ENCODE measurements at places on chromosomes 12 and 14.

- no peak for DNase-seq
These were observed 112.2 kb downstream of the GPR135 start for GRCh38 chr14:59352961-59353360.

DNA sequence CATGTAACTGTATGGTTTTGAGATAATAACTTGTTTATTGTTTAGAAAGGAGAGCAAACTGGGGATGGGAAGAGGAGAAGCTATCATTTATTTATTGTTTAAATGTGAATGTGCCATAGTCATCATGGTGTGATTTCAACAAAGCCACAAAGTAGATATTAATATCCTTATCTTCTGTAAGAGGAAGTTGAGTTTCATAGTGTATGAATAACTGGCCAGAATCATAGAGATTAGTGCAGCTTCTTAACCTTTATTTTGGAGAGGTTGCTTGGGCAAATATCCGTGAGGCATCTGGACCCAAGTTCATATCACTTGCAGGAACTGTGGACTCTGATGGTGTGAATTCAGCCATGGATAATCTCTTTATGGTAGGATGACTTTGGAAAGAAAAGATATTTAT, 26.8 kb upstream of the LYZ start:
- no peak for DNase-seq

GRCh38 chr14:104094709-104095425, 9.4 kb downstream of the ASPG start:
- peak; percentile 39 for DNase-seq

GRCh38 chr12:57332646-57333312, 81.8 kb upstream of the STAC3 start:
- DNase-seq = no peak

GRCh38 chr12:94988471-94988870, 15.0 kb downstream of the NDUFA12 start:
- DNase-seq = no peak

- no peak for DNase-seq
These were observed 39.1 kb downstream of the ERH start for GRCh38 chr14:69358966-69359365.

DNA sequence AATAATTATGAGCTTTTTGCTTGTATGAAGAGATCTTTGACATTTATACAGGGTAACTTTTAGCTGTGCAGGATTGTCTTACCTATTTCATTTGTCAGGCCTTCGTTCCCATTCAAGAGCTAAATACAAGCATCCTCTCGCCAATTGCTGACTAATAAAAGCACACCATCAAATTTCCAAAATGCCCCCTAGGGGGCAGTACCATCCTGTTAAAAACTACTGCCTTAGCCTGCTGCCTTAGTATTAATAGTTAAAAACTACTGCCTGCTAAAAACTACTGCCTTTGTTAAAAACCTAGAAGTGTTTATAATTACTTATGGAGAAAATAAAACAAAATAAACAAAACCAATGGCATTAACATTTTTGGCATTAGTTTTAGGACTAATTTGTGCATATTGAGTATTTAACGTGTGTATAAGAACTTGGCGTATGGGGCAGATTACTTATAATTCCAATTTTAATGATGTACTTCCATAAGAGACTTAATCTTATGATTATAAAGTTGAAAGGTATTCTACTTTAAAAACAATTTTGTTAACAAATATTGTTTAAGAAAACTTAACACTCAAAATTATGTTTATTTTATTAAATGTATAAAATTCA, 3.0 kb upstream of the IFI27L2 start:
- peak; percentile 64 for DNase-seq

DNA sequence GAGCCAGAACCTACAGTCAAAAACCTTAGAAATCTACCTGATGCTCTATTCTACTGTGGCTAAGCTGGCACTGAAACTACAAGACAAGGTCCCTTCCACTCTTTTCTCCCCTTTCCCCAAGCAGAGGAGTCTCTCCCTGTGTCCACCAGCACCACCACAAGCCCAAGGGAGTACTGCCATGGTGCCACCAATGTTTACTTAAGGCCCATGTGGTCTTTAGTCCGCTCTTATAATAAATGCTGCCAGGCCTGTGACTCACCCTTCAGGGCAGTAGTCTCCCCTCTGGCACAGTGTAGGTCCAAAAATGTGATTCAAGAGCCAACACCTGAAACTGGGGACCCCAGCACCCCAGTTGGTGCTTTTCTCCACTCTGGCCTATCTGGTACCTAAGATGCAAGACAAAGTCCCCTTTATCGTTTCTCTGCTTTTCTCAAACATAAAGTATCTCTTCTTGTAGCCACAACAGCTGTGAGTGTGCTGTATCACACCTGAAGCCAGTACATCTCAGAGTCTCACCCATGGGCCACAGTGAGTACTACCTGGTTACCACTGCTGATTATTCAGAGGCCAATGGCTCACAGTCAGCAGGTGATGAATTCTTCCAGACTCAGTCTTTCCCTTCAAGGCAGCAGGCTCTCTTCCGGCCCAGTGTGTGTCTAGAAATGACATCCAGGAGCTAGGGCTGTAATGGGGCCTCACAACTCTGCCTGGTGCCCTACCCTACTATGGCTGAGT, 29.3 kb downstream of the SLC38A2 start:
- no peak for DNase-seq

- no peak for DNase-seq
These were observed 105.7 kb downstream of the CRADD start for GRCh38 chr12:93782853-93783252.

- DNase-seq = peak; percentile 78
These were observed 253.7 kb downstream of the MSRB3 start for GRCh38 chr12:65532162-65532561.

- DNase-seq = no peak
These were observed 18.3 kb upstream of the SLC35F4 start for GRCh38 chr14:57884175-57884574.

- DNase-seq = no peak
These were observed 297.0 kb downstream of the PCNX1 start for GRCh38 chr14:71204231-71204630.

DNA sequence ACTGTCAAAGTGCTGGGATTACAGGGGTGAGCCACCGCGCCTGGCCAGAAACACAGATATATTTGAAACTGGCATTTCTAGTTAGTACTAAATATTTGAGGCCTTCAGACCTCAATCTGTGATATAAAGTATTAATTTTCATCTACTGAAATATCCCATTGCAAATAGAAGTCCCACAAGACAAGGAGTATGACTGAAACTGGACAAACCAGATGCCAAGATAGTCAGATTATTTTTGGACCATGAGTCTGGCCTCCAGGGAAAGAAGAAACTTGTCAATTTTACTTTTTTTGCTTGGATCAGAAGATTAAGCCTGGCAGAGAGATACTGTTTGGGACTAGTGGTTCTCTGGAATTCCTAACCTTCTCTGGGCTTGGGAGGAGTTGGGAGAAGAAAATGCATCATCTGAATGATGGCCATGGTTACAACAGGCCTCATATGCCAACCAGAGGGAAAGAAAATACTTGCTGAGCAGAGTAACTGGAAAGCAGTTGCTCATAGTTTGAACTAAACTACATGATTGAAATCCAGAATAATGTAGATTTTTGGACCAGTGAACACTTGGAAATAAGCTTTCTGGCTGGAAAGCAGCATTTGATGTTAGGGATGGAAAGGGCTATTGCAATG, 2.9 kb upstream of the SMOC1 start:
- no peak for DNase-seq

GRCh38 chr12:101698800-101699347, 1.4 kb downstream of the CHPT1 start:
- no peak for DNase-seq

GRCh38 chr14:88667555-88668273, 104.9 kb downstream of the ZC3H14 start:
- DNase-seq = peak; percentile 41

- DNase-seq = no peak
These were observed 132.7 kb upstream of the EEA1 start for GRCh38 chr12:93061473-93062419.

GRCh38 chr14:96905065-96905464, 107.9 kb downstream of the VRK1 start:
- no peak for DNase-seq

GRCh38 chr14:67553547-67553946, 20.5 kb downstream of the PLEKHH1 start:
- no peak for DNase-seq

- no peak for DNase-seq
These were observed 552 bp downstream of the TAPBPL start for GRCh38 chr12:6452245-6452943.

GRCh38 chr14:37707716-37708115, 112.3 kb downstream of the TTC6 start:
- no peak for DNase-seq

GRCh38 chr14:38500125-38500524, 244.2 kb upstream of the CLEC14A start:
- DNase-seq = no peak

- peak; percentile 94 for DNase-seq
These were observed 459.4 kb downstream of the ETNK1 start for GRCh38 chr12:23084236-23084995.

DNA sequence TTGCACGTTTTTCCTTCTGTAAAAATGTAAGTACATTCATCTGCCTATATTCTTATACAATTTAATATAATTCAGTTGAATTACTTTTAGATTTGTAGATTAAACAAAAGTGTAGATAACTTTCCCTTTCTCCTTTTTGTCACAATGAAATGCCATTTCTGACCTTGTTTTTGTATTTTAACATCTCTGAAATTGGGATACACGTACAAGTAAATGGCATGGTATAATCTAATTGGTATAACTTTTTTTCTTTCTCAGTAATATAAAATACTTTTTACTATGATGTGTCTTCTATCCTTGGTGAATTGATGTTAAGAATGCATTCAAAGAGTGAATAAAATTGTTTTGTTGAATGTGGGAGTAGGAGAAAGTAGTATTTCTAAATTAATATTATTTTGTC, 210.0 kb downstream of the ERC1 start:
- no peak for DNase-seq

- DNase-seq = peak; percentile 91
These were observed at the start of gene R3HDM2 for GRCh38 chr12:57430931-57431566. TSS of gene R3HDM2 (minus strand) at chr12:57431043. CDS start at chr12:57310428, 120,615 bp downstream.

- DNase-seq = no peak
These were observed 1865.6 kb upstream of the FLRT2 start for GRCh38 chr14:83664389-83664788.

DNA sequence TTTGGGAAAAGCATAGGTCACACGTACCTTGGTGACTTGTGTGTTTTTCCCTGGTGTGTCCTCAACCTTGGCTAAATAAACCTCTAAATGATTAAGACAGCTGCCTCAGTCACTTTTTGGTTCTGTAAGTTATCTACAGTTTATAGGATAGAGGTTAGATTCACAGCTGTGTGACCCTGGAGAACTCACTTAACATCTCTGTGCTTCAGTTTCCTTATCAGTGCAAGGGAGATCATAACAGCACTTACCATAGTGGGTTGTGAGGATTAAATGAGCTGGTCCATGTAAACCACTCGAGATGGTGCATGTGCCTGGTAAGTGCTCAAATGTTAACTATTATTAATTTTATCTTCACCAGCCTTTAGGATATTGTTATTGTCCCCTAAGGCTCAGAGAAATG, 35.4 kb upstream of the CHST11 start:
- DNase-seq = no peak

DNA sequence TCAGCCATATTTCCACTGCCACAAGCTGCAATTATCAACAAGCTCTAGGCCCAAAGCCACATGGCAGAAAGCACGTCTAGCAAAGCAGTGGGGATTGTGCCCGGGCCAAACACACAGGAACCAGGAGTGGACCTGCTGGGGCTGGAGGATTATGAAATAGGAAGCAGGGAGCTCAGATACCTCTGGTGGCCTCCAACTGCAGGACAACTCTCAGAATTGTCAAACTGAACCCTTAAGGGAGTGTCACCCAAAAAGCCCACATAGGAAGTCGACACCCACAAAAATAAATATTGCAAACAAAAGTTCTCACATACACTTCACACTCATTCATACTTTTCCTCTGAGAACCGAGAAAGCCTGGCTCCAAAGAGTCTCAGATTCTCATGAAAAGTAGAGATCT, 26.1 kb downstream of the KCTD10 start:
- no peak for DNase-seq

DNA sequence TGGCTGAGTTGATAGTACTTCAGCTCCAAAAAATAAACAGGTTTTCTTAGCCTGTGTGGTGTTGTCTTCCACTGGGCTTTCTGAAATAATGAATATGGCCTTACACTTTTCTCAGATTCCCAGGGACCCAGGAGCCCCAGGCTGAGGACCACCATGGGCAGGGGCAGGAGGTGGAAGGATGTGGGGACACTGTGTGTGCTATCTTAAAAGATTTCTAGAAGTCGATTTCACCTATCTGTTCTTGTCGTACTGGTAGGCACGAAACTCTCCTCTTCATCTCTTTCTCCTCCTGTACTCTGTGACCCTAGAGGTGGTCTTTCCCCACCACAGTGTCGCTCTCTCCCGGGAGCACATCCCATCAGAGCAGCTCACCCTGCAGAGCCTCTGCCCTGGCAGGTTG, 107.7 kb upstream of the FKBP4 start:
- DNase-seq = no peak

- DNase-seq = no peak
These were observed 859.3 kb upstream of the ATXN7L3B start for GRCh38 chr12:73678335-73678734.

GRCh38 chr12:9319044-9319841, 111.0 kb upstream of the PZP start:
- no peak for DNase-seq

- no peak for DNase-seq
These were observed 19.1 kb downstream of the SIX1 start for GRCh38 chr14:60630129-60630528.

DNA sequence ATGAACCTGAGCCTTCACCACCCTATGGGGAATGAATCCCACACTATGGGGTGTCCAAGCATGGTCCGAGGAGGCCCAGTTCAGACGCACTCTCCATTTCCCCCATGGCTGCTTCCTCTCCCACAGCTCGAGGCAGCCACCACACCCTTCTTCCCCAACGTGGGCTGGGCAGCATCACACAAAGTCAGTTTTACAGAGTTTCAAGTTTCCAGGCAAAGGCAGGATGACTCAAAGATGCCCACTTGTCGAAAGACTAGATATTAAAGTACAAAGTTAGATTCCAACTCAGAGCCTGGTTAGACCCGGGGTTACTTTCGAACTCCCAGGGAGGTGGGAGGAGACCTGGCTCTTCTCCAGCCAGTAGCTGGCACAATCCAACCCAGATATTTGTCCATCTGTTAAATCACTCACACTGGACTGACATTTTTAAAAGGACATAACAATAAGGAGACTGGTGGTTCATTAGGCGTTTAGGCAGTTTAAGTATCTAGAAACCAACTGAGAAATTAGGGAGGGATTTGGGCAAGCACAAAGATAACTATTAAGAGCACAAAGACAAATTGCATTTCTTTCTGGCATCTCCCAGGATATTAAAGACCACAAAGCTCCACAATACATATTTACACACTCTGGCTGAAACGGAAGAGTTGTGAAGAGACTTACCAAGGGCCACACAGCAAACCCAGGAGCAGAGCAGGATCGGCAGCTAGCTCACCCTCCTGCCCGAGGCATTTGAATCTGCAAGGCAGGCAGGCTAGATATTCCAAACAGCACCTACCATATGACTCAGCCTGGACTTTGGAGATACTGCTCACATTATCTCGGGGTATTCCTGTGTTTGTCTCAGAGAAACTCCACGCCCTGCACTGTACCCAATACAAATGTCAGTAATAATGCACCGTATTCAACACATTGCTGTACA, 34.8 kb downstream of the TMCC3 start:
- peak; percentile 59 for DNase-seq
